Fibroblast of skin of back (primary cell): ENCODE measurements at places on chromosomes 3 and 15.
A peak's percentile ranks its signal among the peaks of the same experiment; 100 is the strongest.

- DNase-seq: peak; percentile 49
These were observed 161.4 kb downstream of the GMNC start for GRCh38 chr3:190701096-190701532.

DNA sequence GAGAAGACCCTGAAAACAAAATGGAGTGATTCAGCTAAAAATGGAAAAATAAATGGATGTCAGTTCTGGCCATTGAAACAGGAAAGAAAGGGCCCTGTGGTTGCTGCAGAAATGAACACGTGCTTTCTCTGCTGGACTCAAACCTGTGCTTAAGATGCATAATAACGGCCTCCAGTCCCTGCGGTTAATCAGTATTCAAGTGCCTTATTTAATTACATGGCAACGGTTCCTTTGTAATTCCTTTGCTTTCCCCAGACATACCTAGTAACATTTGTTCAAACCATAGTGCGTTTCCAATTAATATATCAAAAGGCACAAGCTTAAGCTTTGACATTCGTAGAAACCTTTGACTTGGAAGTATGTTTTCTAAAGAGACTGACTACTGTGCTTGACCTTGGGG is 428.3 kb downstream of the GABRG3 start:
- no peak for DNase-seq

GRCh38 chr3:21446027-21446426 is 305.0 kb downstream of the ZNF385D start:
- DNase-seq: no peak

GRCh38 chr3:147400111-147400510 is 6.2 kb downstream of the ZIC4 start:
- DNase-seq: peak; percentile 37

- DNase-seq: no peak
These were observed 11.7 kb downstream of the DUOX2 start for GRCh38 chr15:45102226-45102625.

GRCh38 chr3:178140531-178141304 is 395.5 kb upstream of the KCNMB2 start:
- peak; percentile 48 for DNase-seq

- peak; percentile 24 for DNase-seq
These were observed 217.9 kb upstream of the MME start for GRCh38 chr3:154862265-154862664.

GRCh38 chr3:86937306-86937791 is 53.6 kb downstream of the VGLL3 start:
- peak; percentile 98 for DNase-seq

GRCh38 chr15:24832282-24832681 is 122.5 kb upstream of the SNRPN start:
- DNase-seq: no peak

DNA sequence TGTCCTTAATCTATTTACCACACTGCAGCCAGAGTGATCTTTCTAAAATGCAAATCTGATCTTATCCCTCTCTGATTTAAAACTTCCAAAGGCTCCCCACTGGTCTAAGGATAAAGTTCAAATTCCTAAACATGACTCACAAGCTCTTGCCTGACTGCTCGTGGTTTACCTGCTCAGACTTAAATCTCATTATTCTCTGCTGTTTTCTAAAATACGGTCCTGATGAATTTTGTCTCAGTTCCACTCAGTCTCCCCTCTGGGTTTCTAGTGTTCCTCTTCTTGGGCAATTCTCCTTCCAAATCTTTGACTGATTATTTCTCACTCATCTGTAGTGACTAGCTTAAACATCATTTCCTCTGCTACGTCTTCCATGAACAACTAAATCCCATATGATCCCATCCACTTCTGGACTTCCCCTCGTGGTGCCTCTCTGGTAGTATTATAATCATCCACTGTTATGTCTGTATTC is 108.3 kb downstream of the P3H2 start:
- peak; percentile 58 for DNase-seq

DNA sequence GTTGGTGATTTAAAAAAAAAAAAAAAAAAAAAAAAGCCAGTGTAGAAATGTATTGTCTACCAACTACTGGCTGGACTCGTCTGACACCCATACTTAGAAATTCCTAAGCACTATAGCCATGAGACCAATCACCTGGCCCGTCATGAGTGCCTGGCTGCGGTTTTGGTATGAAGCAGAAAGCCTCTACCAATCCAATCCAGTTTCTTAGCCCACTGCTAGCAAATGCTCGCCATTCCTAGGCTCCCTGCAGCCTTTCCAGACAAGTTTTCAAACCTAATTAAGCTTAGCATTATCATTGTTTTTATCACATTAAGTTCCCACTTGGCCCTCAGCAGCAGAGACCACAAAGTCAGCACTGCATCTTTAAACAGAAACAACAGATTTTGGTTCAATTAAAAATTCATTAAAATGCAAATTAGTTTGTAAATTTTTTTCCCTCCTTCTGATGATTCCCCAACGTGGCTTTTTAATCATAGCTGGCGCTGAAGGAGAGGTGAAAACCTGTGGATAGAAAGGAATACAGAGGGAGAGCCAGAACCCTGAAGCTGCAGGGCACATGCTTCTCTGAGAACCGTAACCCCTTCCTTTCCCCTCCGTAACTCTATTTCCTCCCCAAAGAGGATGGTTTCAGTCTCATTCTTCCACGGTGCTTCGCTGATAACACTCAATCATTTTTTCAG is 32.2 kb upstream of the ST8SIA2 start:
- DNase-seq: no peak

GRCh38 chr3:34859746-34860145 is 779.6 kb upstream of the ARPP21 start:
- peak; percentile 88 for DNase-seq

GRCh38 chr15:82130248-82130647 is 84.4 kb upstream of the MEX3B start:
- DNase-seq: no peak

DNA sequence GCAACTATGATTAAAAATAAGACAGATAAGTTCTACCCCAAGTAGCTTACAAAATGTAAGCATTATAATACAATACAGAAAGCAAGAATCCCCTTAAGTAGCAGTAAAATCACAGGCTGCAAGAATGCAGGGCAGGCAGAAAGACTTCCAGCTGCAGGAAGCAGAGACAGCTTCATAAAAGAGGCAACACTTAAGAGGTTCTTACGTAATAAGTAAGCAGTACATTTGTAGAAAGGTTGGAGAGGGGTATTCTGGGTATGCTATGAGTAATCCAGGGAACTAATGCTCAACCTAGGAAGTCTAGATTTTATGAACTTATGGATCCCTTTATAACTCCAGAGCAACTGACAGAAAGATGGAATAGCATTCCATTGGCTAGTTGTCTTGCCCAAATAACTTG is 151.6 kb downstream of the IL5RA start:
- no peak for DNase-seq

GRCh38 chr3:108603691-108604090 is 14.2 kb downstream of the DZIP3 start:
- peak; percentile 47 for DNase-seq

GRCh38 chr3:127728417-127729015 is 55.8 kb downstream of the ABTB1 start:
- DNase-seq: no peak

GRCh38 chr3:37510755-37511154 is 336.4 kb upstream of the LRRFIP2 start:
- no peak for DNase-seq

DNA sequence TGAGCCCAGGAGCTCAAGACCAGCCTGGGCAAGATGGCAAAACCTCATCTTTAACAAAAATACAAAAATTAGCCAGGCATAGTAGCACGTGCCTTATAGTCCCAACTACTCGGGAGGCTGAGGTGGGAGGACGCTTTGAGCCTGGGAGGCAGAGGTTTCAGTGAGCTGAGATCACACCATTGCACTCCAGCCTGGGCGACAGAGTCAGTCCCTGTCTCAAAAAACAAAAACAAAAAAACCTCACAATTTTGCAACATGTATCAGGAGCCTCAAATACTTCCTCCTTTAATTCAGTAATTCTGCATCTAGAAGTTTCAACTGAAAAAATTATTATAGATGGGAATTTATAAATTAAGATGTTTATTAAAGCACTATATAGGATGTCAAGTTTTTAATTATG is 1.1 kb downstream of the MRPL47 start:
- no peak for DNase-seq

- no peak for DNase-seq
These were observed 48.0 kb downstream of the ZIC4 start for GRCh38 chr3:147358144-147358992.

GRCh38 chr3:73143821-73144237 is 82.4 kb downstream of the EBLN2 start:
- peak; percentile 63 for DNase-seq

DNA sequence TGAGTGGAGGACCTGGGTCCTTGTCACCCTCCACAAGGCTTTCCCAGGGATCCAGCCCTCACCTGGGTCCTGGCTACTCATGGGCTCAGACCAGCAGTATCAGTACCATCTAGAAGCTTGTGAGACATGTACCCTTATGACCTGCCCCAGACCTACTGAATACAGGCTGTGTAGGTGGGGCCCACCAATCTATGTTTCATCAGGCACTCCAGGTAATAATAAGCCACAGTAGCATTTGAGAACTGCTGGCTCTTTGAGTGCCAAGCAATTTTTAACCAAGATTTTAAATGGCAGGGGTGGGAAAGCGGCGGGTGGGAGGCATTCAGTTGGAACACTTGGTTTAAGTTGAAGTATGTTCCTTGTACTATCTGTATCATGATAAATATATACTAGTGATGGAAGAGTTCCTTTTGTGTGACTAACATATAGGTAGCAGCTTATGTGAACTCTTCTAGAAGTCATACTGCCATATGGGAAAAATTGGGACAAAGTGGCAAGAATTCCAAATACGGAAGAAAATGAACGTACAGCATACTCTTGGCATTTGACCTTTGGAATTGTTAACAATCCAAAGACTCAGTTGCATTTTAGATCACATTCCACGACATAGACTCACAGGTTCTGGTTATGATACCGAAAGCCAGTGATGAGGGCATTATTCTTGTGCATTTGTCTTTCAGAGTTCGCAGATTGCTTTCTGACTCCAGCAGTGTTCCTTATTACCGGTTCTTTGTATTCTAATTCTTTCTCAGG is 190.4 kb downstream of the GHSR start:
- DNase-seq: peak; percentile 80

DNA sequence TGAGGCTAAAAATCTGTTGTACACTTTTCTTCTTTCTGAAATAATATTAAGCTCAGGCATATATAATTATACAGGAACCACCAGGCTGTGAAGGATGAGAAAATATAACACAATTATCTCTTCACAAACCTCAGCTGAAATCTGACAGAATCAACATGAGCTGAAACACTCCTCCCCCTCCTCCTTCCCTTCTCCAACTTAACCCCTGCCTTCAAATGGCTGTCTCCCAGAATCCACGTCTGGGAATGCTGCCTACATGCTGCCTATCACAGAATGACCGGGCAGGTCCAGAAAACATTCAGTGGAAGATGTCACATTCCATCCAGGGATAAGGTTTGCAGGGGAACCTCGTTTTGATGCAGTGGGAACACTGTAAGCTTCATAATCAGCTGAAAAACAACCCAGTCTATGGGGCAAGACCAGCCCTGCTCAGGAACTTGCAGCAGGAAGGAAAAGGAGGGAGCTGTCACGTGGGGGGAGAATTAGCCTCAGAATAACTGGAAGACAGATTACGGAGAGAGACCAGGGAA is 44.0 kb upstream of the SEMA6D start:
- DNase-seq: no peak

- no peak for DNase-seq
These were observed 114.5 kb downstream of the NUP210 start for GRCh38 chr3:13305623-13306022.

DNA sequence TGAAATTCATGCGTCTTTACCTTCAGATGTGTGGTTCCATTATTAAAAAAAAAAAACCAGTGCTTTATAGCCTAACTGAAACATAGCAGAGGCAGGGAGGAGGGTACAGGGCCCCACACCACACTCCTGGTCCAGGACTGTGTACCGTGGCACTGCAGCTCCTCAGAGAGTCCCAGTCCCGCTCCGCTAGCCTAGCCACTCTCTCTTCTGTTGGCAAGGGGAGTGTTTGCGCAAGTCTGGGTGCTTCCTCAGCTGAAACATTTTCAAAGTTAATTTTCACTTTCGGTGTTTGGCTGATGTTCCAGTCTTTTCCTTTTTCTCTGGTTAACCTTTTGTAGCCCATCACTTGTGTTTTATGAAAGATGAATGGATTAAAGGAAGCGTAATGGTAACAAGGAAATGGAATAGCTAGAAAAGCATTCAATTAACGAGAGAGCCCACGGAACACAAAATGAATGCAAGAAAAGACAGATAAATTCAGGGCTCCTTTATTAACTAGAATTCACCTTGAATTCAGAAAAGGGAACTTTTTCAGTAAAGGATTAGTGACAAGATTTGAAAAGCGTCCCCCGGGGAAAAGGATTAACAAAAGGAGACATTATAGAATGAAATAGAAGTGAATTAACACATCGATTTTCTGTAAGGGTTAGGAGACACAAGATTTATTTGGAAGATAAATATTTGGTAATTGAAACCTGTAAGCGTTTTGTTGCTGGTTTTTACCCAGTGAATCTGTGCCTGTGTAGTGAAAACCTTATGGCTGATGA is 177.0 kb downstream of the CACNA2D3 start:
- no peak for DNase-seq

DNA sequence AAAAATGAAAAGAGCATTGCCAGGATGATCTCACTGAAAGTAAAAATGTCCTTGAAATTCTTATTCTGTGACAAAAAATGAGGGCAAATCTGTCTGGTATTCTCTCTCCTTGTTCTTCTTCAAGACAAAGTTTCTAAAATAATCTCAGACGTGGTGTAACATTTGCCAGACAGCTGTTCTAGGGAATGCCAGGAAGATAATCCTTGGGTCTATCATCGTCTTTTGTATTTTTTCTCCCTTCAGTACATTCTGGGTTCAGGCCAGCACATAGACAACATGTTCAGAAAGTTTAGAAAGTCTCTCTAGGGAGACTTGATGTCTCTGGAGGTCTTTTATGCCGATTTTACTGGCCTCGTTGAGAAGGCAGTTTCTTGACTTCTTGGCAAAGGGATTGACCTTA is 121.2 kb upstream of the HES1 start:
- DNase-seq: no peak

DNA sequence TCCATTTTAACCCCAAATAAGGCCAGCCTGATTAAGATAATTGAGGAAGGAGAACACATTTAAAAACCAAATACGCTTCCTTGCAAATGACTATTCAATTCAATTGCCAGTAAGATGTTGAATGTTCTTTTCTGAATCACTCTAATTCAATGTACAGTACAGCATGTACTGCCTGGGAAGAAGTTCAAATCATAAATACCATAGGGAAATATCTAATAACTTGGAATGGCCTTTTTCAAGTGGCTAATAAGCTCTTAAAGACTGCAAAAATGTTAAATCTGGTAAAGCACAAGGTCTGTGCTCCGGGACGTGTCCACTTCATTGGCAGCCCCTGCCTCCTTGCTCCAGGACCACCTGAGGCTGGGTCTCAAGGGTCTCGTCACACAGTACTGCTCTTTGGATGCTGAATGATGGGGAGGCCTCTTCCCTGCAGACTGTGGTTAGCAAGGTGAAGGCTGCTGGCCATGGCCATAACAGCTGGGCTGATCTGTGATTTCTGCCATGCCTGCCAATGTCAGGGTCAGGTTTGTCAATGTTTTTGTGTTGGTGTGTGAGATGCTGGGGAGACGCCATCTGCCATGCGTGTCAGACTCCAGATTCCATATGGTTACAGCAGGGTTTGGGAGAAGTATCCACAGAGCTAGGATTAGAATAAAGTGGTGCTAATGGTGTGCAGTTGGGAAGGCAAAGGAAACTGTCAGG is 300.5 kb downstream of the ADAMTS17 start:
- no peak for DNase-seq

GRCh38 chr3:99741588-99741987 is 76.1 kb upstream of the CMSS1 start:
- no peak for DNase-seq
